SW480 (cell line): ENCODE measurements at places on chromosomes 5 and 9.
A peak's percentile ranks its signal among the peaks of the same experiment; 100 is the strongest.

DNA sequence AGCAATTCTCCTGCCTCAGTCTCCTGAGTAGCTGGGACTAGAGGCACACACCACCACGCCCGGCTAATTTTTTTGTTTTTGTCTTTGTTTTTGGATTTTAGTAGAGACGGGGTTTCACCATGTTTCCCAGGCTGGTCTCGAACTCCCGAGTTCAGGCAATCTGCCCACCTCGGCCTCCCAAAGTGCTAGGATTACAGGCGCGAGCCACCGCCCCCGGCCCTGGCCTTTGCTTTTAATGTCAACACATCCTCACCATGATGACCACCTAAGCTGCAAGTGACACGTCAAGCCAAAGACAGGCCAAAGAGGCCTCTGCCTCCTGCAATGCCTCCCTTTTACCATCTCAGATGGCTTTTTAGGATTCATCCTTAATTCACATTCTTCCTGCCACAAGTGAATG is 121.5 kb upstream of the NR5A1 start:
- no peak for DNase-seq

- DNase-seq, result peak; percentile 68
Measured at GRCh38 chr9:107471552-107471951, 18.0 kb downstream of the KLF4 start.

GRCh38 chr9:31355965-31356364 is 1028.5 kb upstream of the ACO1 start:
- peak; percentile 14 for DNase-seq

GRCh38 chr5:56432321-56432720 is 199.2 kb upstream of the ANKRD55 start:
- DNase-seq, result no peak

DNA sequence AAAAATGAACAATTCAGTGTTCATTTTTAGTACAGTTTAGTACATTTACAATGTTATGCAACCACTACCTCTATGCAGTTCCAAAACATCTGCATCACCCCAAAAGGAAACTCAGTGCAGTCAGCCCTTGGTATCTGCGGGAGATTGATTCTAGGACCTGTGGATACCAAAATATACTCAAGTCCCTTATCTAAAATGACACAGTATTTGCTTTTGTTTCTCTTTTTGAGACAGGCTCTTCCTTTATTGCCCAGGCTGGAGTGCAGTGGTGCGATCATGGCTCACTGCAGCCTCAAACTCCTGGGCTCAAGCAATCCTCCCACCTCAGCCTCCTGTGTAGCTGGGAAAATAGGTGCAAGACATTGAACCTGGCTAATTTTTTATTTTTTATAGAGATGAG is 114.0 kb downstream of the PIP5K1B start:
- DNase-seq, result no peak

DNA sequence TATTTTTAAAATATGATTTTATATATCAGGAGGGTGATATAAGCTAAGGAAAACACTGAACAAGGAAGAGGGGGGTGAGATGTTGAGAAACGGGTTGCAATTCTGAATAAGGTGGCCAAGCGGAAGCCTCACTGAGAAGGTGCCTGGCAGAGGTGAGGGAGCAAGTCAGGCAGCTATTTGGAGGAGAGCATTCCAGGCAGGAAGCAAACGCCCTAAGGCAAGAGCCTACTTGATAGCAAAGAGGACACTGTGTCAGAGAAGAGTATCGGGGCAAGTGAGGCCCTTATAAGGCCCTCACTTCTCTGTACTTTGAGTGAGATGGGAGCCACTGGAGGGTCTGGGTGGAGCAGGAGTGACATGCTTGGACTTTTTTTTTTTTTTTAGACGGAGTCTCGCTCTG is 8.0 kb upstream of the CTNNA1 start:
- DNase-seq, result no peak

DNA sequence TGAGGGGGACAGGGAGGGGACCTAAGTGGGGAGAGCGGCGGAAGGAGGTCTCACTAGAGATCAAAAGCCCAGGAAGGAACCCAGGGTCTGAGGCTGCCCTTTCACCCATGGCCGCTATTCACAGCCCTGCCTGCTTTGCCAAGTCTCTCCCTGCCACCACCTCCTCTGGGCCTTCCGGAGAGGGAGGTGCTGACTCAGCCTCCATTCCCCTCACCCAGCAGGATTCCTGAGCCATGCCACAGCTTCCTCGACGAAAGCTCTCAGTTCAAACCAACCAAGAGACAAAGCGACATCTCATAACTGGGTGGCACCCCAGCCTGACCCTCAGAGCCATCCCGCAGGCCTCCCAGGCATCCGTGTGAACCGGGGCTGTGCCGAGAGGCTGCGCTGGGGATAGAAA is 36.7 kb downstream of the PAX5 start:
- no peak for DNase-seq

- no peak for DNase-seq
Measured at GRCh38 chr5:6634788-6635430, 1.7 kb downstream of the SRD5A1 start.

DNA sequence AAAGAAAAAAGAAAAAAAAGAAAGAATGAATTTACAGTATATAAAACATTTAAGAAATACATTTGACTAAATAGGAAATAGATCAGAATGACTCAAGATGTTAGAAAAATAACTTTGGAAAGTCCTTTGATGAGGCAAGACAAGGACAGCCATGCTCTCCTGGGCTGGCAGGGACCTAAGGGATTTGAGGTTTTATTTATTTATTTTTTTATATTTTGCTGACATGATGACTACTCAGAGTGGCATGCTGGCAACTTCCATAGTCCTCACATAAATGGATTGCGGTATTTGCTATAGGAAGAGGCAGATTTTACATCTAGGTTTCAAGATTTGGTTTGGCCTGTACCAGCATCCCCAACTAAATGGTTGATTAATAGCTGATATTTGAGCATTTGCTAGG is 17.7 kb downstream of the SLC28A3 start:
- DNase-seq, result peak; percentile 31

DNA sequence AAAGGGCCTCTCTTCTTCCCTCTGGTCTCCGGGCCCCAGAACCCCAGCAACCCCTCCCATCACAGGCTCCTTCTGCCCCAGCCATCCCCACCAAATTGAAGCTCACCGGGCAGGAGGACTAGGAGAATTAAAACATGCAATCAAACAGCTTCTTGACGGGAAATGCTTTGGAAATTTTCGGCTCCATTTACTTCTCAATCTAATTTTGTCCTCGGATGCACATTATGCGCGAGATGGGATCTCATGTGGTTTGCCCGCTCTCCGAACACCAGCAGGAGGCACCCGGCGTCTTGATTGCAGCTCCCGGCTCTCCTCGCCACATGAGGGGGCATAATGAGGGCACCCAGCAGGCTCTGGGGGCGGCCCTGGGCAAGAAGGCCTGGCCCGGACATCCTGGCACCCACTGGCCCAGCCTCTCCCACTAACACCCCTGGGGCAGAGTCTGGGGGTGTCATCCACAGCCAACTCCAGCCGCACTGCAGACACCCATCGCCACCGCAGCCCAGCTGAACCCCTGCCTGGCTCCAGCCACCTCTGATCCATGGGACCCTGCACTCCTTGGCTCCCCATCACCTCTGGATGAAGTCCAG is 135.5 kb downstream of the PAX5 start:
- no peak for DNase-seq

- DNase-seq, result no peak
Measured at GRCh38 chr5:53361708-53362107, 118.7 kb upstream of the FST start.

DNA sequence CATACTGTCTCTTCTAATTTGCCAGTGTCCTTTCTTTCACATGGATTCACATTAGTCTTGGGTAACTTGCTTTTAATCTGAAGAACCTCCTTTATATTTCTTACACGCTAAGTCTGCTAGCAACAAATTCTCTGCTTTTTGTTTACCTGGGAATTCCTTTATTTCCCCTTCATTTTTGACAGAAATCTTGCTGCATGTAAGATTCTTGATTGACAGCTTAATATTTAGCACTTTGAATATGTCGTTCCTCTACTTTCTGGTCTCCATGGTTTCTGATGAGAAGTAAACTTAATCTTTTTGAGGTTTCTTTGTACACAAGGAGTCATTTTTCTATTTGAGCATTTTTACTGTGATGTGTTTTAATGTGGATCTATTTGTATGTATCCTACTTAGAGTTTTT is 6.2 kb upstream of the PTPDC1 start:
- no peak for DNase-seq

DNA sequence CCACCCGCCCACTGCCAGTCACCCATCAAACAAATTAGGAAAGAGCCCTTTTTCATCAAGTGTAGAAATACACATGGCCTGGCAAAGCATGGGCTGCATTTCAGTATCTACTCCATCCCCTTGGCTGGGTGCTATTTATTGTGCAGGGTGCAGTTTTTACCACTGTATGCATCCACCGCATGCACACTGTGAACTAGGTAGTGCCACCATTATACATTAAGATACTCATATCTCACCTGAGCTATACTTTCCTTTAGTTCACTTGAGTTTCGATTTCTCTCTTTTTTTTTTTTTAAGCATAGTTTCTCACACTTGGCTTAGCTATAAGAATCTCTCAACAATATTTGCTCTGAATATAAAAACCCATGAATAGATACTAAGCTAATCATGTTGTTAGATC is 49.4 kb downstream of the JMY start:
- DNase-seq, result no peak

GRCh38 chr9:123048748-123049147 is 15.3 kb downstream of the GPR21 start:
- no peak for DNase-seq

DNA sequence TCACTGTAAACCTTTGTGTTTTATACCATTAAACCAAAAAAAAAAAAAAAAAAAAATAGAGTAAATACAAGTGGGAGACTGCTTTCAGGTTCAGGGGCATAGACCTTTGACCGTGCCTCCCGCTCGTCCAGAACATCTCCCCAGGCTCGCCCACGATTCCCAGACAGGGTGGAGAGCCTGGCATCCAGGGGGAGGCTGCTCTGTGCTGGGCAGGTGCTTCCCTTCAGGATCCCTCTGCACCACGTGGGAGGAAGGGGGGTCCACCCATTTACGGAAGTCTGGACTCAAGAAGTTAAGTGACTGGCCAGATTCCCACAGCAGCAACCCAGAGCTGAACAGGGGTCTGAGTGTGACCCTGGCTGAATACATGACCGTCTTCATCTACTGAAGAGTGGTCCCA is 125.4 kb upstream of the LMX1B start:
- no peak for DNase-seq

GRCh38 chr5:172790496-172790889 is 19.5 kb upstream of the DUSP1 start:
- DNase-seq, result no peak

DNA sequence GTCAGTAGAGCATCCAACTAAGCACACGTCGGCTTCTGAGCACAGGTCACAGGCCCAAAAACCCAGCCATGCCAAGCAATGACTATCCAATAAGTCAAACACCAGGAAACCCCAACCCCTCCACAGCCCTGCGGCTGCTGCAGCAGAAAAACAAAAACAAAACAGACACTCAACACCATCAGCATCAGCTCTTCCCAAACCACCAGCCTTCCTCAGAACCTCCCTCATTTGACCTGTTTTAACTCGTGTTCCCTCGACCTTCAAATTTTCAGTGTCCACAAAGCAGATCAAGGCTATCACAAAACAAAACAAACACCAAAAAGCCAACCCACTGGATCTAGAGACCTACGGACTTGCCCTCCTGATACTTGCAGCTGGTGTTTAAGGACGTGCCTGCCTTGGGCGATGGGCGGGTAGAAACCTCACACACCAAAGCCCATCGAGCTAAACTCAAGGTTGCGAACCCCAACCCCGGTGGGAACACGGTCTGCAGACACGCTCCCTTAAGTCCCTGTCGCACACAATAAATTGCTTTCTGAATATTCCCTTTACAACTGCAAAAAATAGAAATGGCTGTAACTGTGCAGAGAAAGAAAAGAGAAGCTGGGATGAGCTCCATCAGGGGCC is 247.1 kb upstream of the ANKRD55 start:
- peak; percentile 44 for DNase-seq

GRCh38 chr9:83007521-83008300 is 55.2 kb downstream of the RASEF start:
- DNase-seq, result no peak

GRCh38 chr5:36156619-36157018 is 4.7 kb downstream of the SKP2 start:
- no peak for DNase-seq

DNA sequence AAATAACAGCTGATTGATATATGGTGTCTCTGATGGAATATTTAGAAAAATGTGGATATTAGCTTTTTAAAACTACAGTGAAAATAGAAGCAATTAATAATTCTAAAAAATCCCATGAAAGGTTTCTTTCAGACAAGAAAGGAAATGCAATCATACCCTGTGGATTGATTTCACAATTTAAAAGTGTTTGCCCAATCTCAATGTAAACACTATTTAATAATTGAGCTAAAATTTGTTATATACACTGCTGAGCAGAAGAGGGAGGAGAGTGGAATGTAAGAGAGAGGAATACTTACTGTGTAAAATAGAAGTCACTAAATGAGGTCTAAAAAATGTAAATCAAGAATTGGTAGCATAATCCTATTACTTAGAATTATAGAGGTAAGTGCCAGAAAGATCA is 76.9 kb downstream of the FEM1C start:
- DNase-seq, result no peak

DNA sequence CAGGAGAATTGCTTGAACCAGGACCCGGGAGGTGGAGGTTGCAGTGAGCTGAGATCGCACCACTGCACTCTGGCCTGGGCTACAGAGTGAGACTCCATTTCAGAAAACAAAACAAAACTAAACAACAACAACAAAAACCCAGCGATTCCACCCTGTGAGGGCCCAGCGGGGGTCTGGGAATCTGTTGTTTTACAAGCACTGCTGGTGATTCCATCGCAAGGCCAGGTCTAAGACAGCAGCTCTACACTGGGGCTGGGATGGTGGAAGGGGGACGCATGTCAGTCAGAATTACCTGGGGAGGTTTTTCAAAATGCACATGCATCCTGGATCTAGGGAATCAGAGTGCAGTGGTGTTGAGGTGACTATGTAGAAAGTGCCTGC is 90.9 kb downstream of the ANKRD55 start:
- DNase-seq, result no peak

DNA sequence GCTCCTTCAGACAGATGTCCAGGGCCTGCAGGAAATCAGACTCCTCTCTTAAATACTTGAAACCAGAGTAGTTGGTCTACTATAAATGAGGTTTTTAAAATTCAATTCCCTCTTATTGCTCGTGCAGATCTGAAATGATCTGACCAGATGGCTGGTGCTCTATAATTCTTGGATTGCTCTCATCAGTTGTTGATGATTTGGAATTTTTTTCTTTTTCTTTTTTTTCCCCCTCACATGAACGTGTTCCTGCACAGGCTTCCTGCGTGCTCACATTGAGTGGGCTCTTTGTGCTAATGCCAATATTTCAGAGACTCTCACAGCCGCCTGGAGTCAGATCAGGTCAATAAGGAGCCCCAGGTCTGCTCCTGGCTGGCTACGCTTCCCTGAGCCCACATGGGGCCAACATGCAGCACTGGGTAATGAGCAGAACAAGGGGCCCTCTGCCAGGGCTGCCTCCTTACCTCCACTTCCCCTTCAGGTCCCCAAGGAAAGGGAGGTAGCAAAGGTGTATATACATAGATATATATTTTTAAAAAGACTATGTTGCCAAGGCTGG is 82.0 kb downstream of the SIL1 start:
- DNase-seq, result no peak
